ENCODE measurements at places on chromosomes 2 and 18. TPM values are rescaled to one million over a fixed set of nuclear protein-coding genes. Genes with fewer than 3 reads are reported as not detected.

DNA sequence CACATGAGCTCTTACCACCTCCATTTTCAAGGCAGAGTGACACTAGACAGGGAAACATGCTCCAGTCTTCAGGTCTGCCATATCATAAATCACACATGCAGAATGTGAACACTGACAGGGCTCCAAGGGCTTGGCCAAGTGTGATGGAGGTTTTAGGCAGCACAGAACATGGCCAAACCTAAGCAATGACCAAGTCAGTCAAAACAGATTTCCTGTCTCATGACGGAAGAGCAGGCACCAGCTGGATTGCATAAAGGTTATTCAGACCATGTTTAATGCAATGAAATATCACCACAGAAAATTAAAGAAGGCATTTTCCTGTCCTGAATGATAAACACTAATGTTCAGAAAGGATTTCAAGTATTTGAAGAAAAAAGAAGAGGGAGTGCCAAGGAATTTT, 72.5 kb downstream of the SUMO1 start:
- no peak for DNase-seq

DNA sequence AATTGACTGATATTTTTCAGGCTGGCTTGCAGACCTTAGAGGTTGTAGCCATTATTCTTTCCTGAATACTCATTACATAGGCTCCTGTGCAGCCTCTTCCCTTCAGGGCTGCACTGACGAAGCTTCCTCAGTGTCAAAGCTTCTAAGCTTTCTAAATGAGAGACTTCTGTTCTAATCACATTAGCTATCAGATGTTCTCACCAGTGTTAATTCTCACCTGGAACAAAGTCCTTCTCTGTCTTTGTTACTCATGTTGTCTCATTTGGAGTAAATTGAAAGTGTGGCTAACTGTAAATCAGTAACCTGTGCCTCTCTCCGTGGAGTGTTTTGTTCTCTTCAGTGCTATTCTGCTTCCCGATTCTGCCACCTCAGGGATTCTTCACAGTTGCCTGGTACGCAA, 76.9 kb downstream of the MC4R start:
- DNase-seq, result no peak

GRCh38 chr2:45134014-45134413, 124.8 kb upstream of the SIX2 start:
- no peak for DNase-seq

- no peak for DNase-seq
Observed at GRCh38 chr18:75116165-75116564, 92.8 kb downstream of the PTGR3 start.

NR4A2 gene
- total RNA-seq, result 31.5 TPM

GRCh38 chr2:43033466-43034241, 192.8 kb downstream of the ZFP36L2 start:
- no peak for DNase-seq

DNA sequence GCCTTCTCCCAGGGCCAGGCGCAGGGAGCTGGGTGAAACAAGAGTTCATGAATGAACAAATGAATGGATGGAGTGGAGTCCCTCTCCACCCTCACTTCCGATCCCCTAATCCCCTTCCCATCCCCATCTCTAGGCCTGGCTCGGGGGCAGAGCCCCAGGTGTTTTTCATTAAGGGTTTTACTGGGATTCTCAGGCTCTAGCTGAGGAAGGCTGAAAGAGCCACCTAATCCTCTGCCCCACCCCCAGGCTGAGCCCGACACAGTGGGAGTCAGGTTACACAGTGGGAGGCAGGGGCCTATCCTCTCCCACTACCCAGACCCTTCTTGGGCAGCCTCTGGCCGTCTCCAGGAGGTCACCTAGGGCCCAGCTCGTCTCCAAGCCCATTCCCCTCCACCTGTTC, 36.1 kb downstream of the SDC1 start:
- no peak for DNase-seq
